Right renal pelvis (tissue), 4 donors: ENCODE measurements at places on chromosomes 5 and 9. TPM values are rescaled to one million over a fixed set of nuclear protein-coding genes. Genes with fewer than 3 reads are reported as not detected.

GDNF gene
- 10.2 TPM for polyA plus RNA-seq

PCDHGA9 gene
- polyA plus RNA-seq, result 5.5 TPM

KIF12 gene
- polyA plus RNA-seq, result 160 TPM

MPDZ gene
- 52.4 TPM for polyA plus RNA-seq

CYSRT1 gene
- 13.5 TPM for polyA plus RNA-seq

UHRF2 gene
- 72.5 TPM for polyA plus RNA-seq

FOXD4 gene
- polyA plus RNA-seq, result 0.32 TPM

TMEM267 gene
- 20.2 TPM for polyA plus RNA-seq

DNA sequence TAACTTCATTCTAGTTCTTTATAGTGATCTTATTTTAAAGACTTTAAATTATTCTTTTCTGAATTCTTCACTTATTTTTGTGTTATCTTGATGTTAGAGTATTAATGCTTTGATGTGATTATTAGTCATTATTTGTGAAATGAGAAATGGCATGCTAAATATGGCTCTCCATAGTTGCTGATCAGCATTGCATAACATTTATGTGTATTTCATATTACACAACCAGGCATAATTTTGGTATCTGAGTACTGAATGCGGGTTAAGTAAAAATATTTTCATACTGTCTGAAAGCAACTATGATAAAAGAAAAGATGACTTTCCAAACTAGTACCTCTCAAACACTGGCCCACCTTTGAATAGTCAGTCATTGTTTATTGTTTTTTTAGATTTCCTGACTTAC, 41.1 kb upstream of the CCNH start:
- DNase-seq, result no peak

DNA sequence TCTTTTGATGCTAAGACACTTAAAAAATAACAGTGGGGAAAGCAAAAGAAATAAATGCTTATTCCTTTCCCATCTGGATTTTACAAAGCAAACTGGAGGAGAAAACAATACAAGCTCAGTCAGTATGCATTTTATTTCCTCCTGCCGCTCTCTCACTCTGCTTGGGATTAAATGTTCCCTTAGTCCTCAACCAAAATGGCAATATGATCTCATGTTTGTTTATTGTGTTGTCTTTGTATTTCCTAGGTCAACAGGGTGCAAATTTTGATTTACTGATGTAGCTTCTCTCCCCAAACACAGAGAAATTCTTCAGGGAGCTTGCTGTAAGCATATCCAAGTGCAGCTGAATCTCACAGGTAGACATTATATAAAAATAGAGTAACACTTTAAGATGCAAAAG, 92.1 kb upstream of the ERBIN start:
- no peak for DNase-seq

- DNase-seq, result no peak
Measured at GRCh38 chr5:4540375-4541173, 599.6 kb upstream of the ADAMTS16 start.

GRCh38 chr5:130066644-130067043, 162.4 kb downstream of the CHSY3 start:
- no peak for DNase-seq

DNA sequence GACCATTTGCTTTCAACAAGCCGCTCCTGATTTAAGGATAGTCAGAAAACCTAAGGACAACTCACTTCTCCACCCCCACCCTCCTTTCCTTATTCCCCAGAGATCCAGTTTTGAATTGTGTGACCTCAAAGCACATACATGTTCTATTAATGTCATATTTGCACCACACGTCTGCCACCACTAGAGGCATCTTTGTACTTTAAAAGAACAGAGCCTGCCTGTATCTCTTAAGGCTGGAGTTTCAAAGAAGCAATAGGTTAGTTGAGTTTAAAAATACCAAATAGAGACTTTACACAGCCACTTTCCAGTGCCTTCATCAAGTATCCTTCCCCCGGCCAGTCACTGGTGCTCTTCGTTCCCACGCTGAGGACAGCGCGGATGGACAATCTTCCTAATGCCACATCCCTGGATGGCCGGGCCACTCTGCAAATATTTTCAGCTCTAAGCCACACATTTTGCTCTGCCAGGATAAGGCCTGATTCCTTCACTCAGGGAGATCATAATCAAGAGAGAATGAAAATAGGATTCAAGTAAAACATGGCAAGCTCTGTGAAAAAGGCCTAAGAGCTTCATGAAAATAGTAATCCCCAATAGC, 146.3 kb downstream of the SNCAIP start:
- no peak for DNase-seq

DNA sequence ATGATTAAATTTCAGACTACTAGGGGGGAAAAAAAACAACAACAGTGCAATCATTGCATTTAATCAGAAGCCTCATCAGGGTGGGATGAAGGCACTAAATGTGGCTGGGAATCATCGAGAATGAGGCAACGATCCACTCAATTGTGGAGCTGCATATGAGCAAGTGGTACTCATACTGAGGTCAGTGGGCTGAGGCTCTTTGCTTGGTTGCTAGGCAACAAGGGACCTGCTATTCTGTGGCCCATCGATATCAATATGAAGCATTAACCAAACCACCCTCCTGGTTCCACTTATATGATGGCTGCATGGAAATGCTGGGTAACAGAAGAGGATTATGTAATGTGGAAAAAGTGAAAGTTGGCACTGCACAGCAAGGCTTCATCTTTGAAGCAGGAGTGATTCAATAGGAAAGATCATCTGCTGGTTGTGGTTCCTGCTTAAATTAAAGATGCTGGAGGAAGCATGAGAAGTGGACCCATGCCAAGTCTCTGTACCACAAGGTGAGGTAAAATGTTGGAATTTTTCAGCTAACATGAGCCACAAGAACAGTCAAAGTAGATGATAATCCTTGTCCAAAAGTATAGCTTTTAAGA, 159.8 kb upstream of the HMHB1 start:
- no peak for DNase-seq

DNA sequence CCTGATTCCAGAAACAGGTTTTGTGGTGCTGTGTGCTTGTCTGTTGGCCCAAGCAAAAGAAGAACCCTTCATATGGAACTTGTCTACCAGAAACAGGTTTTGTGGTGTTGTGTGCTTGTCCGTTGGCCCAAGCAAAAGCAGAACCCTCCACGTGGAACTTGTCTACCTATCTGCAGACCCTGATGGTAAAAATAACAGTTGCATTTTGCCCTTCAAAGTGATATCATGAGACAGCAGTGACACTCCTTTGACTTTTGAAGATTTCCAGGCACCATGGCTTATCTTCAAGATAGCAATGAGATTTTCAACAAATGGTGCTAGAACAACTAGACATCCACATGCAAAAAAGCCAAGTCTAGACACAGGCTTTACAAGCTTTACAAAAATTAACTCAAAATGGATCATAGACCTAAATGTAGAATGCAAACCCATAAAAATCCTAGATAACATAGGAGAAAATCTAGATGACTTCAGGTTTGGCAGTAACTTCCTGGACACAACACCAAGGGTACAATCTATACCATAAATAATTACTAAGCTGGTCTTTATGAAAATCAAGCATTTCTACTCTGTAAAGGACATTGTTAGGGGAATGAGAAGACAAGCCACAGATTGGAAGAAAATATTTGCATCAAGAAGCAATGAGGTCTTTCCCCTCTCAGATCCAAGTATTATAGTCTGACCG, 16.8 kb downstream of the MACROH2A1 start:
- no peak for DNase-seq

DNA sequence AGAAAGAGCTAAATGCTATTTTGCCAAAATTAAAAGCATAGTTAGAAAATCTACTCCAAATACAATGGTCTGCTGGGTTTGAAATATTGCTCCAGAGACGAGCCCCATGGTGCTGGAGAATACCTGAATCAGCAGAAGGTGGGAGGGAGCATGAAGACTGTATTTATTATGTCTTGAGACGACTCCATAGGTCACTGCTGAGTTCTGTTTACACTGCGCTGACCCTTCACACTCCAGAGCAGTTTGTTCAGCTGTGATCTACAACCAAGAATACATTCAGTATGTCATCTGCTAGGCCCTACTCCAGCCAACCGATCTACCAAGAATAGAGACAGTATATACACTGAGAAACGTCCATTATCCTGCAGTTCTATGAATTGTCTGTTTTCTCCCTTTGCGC, 150.5 kb downstream of the TLE1 start:
- DNase-seq, result peak; percentile 67

GRCh38 chr9:136252281-136252680, 6.7 kb upstream of the QSOX2 start:
- no peak for DNase-seq

GRCh38 chr9:91896513-91897121, 53.4 kb downstream of the ROR2 start:
- peak; percentile 68 for DNase-seq
